ENCODE measurements at places on chromosomes 6 and 20. TPM values are rescaled to one million over a fixed set of nuclear protein-coding genes. Genes with fewer than 3 reads are reported as not detected.

DNA sequence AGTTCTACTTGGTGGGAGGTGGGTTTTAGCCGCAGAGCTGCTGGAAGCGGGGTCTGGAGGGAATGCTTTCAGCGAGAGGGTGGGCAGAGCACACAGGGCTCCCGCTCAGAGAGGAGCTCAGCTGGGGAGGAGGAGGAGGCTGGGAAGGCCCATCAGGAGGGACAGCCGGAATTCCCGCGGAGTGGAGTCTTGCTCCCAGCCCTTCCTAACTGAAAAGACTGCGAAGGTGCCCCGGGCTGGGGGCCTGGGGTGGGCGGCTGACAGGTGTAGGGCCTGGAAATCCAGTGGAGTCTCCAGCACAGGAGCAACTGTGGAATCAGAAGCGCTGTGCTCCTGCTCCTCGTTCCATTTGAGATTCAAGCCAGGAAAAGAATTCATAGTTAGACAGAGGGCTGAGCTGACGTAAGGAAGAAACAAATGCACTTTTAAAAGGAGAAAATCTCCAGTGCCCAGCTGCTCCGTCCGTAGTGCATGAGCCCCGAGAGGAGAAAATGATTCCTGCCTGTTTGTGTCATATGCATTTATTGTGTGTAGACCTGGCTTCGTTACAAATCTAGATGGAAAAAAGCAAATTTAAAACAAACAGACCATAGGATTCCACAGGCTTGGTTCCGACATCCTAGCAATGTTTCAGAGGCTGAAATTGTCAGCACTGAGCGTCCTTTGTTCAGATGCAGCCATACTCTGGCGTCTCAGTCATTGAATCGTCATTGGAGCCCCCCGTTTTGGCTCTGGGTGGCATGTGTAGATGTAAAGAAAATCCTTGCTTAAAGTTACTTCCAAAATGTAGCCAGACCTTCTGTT is 197.7 kb downstream of the SMOC2 start:
- no peak for DNase-seq

DNA sequence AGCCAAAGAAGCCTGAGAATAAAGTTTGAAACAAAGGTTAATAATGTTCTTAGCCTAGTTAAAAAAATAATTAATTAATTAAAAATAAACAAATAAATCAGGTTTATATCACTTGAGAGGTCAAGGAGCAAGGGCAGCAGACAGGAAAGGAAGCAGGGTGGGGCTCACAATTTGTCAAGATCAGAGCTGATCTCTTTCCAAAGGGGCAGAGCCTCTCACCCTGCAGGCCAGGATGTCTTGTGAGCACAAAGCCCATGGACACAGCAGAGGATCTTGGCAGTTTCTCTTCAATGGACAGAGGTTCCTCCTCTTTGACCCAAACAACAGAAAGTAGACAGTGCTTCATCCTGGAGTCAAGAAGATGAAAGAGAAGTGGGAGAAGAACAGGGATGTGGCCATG is 14.9 kb downstream of the ULBP1 start:
- no peak for DNase-seq

MED20 gene
- 19.0 TPM for total RNA-seq

OOEP gene
- total RNA-seq = not detected

DNA sequence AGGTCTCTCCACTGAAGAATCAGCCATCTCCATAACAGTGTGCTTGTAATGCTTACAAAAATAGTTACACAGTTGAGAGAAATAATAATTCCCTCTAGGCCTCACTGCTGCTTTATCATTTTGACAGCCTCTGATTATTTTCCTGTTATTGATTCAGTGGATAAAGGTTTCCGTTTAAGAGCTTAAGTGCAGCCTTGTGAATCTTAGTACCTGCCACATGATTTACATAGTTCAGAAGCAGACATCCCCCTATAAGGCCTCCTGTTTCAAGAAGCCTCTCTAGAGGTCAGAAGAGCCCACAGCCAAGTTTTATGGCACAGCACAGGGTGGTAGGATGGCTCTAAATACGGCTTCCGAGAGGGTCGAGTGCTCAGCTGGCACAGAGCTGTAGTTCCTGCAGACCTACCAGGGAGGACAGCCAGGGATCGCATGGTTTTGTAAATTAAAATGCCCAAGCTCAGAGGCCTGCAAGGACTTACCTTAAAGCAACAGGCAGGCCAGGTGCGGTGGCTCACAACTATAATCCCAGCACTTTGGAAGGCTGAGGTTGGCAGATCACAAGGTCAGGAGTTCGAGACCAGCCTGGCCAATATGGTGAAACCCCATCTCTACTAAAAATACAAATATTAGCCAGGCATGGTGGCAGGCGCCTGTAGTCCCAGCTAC is 17.6 kb upstream of the PYGB start:
- DNase-seq = no peak

- DNase-seq = no peak
Measured at GRCh38 chr6:137297887-137298286, 78.7 kb upstream of the IFNGR1 start.

BLCAP gene
- total RNA-seq = 30.9 TPM

CST4 gene
- total RNA-seq = not detected

DNA sequence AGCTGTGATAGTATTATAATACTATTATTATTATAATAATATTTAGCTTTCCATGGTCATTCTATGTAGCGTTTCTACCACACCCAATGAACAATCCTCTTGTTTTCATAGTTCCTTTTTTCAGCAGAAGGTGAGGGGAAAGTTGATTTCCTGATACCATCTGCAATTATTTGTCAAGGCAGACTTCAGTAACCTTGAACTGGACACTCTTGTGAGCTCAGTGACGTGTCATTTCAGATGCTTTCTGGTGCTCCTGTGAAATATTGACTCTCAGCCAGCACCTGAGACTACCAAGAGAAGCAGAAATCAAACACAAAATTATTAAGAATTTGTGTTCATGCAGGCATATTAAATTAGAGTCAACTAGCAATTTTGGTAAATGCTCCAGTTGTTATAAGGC is 46.0 kb upstream of the PROKR2 start:
- DNase-seq = no peak

LAMA2 gene
- total RNA-seq = 0.65 TPM

PRPH2 gene
- total RNA-seq = not detected

BYSL gene
- 88.5 TPM for total RNA-seq

GRCh38 chr20:24662322-24662721 is 192.9 kb downstream of the SYNDIG1 start:
- no peak for DNase-seq

DNA sequence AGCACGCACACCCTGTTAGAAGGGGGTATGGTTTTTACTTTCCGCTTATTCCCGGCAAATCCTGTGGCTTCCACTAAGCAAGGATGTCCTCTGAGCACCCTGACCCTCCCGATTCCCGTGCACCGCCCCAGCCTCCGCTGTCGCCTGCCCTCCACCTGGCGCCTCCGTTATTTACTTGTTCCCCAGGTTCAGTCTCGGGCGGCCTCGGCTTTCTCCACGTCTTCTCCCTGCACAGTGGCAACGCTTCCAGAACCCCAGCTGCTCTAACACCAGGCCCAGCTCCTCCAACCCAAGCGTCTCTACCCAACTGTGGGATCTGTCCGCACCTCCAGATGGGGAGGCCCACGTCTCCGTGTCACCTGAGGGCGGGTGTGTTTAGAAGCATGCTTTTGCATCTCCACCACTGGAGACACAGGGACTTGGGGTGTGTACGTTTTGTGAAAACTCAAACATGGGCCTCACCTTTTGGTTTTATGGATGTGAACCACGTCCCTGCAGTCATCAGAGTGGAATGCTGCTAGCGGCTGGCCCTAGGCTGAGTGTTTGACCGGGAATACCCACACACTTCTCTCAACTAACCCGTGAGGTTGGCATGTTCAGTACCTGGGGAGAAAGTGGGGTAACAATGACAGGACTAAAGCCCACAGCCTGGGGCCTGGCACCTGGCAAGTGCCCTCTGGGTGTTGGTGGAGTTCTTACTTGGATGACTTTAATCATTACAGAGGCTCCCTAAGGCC is 79.9 kb downstream of the THBS2 start:
- DNase-seq = no peak

- no peak for DNase-seq
Measured at GRCh38 chr6:42987533-42988451, 3.4 kb downstream of the PPP2R5D start.

DNA sequence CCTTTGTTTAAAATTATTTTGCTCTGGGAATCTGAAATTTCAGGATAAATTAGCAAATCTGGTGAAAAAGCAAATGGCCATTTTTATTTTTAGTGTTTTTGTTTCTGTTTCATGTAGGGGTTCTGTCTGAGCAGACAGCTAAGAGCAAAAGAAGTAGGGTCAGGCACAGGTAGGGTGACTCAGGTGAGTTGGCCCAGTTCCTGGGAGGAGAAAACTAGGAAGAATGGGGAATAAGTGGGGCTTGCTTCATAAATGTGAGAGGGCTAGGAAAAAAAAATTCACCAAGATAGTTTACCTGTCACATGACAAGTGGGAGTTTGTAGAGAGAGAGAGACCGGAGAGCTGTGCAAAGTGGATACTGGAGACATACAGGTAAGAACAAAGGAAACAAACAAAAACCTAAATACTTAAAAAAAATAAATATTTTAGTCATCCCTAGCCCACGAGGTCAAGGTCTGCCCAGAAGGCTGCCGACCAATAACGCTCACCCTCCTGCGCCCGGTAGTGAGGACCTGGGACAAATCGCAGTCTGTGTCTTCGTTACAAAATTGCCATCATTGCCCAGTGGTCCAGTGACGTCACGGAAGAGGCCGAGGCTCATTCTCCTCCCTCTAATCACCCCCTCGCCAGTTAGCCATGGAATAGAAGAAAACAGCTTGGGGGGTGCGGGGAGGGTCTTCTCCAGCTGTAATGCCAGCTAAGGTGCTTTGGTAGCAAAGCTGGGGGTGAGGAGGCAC is 2.3 kb downstream of the THBD start:
- no peak for DNase-seq

IP6K3 gene
- total RNA-seq = not detected

NKAIN4 gene
- total RNA-seq = not detected

- DNase-seq = no peak
Measured at GRCh38 chr6:31179042-31179386, 8.5 kb upstream of the POU5F1 start.

ALDH5A1 gene
- 11.9 TPM for total RNA-seq

GRCh38 chr6:1775441-1775840 is 165.7 kb downstream of the FOXC1 start:
- DNase-seq = no peak

KCNG1 gene
- 3.1 TPM for total RNA-seq

- DNase-seq = no peak
Measured at GRCh38 chr6:18245642-18246041, 18.7 kb downstream of the DEK start.

HSPA1L gene
- total RNA-seq = 2.2 TPM

DNA sequence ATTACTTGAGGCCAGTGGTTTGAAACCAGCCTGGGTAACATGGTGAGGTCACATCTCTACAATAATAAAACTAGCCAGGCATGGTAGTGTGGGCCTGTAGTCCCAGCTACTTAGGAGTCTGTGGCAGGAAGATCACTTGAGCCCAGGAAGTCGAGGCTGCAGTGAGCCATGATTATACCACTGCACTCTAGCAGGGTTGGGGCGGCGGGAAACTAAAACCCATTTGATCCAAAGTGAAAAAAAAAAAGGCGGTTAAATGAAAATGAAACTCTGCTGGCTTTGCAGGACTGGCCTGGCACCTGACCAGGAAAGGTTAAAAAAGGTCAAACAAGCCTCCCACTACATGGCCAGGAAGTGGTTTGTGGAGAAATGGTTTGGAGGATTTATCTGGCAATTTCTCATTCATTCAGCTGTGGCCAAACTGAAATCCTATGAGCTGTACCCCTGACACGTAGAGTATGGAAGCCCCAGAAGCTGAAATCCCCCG is 36.6 kb downstream of the MTRES1 start:
- DNase-seq = peak; percentile 4

DNA sequence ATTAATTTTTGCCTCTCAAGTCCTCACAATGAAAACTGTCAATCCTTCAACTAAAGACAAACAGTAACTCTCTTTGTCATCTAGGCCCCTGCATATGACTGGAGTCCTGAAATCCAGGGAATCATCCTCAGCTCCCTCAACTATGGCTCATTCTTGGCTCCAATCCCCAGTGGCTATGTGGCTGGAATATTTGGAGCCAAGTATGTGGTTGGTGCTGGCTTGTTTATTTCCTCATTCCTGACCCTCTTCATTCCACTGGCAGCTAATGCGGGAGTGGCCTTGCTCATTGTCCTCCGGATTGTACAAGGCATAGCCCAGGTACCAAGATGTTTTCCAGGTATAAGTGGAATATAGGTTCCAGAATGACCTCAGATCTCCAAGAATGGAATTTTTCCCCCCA is 15.4 kb downstream of the SLC17A4 start:
- DNase-seq = no peak

DNA sequence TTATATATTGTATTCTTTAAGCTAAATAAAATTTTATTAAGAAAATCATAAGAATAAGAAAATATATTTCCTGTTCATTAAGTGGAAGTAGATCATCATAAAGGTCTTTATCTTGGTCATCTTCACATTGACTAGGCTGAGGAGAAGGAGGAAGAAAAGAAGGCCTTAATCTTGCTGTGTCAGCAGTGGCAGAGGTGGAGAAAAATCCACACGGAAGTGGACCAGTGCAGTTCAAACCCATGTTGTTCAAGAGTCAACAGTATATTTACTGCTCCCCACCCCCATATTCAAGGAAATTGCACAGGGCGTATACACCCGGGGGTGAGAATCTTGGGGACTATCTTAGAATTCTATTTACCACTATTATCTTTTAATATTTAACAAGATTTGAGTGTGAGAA is 178.6 kb upstream of the SCGN start:
- no peak for DNase-seq

ADAM33 gene
- not detected for total RNA-seq

DNA sequence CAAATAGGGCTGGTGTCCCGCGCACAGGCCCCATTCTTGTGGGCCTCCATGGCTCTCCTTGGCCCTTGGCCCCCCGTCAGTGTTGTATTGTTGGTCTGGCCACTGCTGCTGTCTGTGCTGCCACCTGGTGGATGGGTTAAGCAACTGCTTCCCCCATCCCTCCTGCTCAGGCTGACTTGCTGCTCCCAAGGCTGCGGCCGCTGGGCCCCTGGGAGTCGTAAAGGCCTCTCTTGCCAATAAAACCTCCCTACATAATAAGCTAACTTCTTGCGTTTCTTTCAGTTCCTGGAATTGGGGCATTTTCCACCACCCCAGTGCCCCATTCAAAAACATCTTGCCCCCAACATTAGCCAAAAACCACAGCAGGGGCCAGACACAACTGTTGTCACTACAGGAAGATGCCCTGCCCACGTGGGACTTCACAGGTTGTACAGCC is 27.1 kb downstream of the CD83 start:
- peak; percentile 48 for DNase-seq

DNA sequence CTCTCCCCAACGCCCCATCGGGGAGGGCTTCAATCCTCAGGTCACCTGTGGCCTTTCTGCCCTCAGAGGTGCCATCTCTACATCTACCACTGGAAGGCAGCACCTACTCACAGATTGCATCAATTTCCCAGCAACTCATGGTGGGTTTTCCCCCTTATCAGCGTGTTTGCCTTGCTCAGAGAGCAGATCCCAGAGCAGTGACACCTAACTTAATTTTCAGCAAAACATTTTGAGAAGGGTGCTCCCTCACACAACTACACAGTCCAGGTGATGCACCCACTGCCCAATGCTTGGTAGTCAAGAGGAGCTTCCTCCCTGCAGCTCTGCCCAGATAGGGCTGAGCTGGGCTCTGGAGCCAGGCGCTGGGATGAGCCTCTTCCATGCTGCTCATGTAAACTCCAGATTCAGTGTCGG is 48.2 kb downstream of the PLG start:
- DNase-seq = no peak

ATRN gene
- 10.9 TPM for total RNA-seq

VNN1 gene
- not detected for total RNA-seq

SPDEF gene
- not detected for total RNA-seq

PLN gene
- total RNA-seq = not detected

All from activated T-helper 1 cell treated with anti-CD3 and anti-CD28 coated beads, Interleukin-12 subunit alpha, Interleukin-12 subunit beta, Interleukin-2, Interleukin-4 antibody, amounts not matched to agents 30 ng/mL and 10 ng/mL and 1 ng/mL, durations not matched to agents 14 hours and 24 hours and 36 hours (primary cell).